ENCODE measurements at places on chromosomes 3 and 15.

DNA sequence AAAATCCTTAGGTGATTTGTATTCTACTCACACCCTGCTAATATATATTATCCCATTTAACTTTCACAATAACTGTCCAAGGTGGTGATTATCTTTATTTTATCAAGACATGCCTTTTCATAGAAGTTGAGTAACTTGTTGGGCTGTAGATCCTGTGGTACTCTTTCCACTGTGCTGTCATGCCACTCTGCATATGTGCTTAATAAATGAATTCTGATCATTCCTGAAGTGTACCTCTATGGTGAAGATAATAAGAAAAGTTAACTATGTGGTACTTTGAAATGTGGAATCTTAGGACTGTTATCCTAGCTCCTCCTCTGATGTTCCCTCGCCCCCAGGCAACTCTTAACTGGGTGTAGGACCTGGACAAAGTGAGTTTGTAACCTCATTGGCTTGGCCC is 5.2 kb downstream of the SNRK start:
- no peak for DNase-seq

GRCh38 chr3:141328286-141329166 is 39.8 kb upstream of the ZBTB38 start:
- DNase-seq = no peak

DNA sequence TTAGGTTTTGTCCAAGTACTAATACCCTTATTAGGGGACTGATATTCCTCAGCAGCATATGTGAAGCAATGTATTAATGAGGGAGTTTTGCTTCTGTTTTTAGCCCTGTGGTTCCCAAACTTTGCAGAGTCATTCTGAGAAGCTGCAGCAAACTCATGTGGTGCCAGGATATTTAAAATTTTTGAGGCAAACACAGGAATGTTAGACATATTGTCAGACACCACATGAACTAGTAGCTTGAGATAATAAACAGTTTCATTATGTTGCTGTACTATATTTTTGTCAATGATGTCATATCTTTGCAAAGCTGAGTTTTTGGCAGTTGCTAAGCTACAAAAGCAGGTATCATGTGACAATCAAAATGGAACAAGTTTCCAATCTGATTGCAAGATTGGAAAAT is 36.6 kb downstream of the ATP6V1A start:
- DNase-seq = no peak

- DNase-seq = no peak
Observed at GRCh38 chr3:87072446-87072845, 81.5 kb upstream of the VGLL3 start.

All from aorta (tissue), 5 donors.